ENCODE measurements at places on chromosomes 3 and 15.
A peak's percentile ranks its signal among the peaks of the same experiment; 100 is the strongest.

DNA sequence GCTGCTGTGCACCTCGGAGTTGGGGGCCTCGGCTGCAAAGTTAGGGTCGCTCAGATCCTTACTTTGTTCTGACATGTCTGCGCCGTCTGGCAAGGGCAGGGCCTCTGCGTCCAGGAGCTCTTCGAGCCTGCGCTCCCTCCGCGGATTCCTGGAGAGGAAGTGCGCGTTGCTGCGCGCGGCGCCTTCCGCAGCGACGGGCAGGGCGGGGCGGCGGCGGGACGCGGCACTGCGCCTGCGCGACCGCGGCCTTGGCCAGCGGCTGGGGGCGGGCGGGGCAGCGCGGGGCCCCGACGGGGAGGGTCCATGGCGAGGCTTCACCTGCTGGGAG is at the start of gene NDN:
Gene NDN (minus strand): TSS at position 163 of the 328 bp plus-strand sequence. CDS start 88 bp downstream, at position 75.
- peak; percentile 1 for DNase-seq

DNA sequence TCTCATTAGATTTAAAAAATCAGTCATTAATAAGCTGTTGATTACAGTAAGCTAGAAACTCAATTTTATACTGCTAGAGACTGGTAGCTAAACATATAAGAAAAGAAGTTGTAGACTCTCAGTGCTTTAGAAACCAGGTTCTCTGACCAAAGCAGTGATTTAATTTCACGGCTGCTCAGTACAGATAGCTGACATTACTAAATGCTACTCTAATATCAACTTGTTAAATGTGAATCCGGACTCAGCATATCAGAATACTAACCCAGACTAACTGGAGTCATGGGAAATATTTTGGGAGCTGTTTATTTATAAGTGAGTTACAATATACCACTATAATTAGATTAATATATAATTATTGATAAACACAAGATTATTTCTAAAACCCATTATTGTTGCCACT is 80.4 kb downstream of the NEDD4 start:
- no peak for DNase-seq

DNA sequence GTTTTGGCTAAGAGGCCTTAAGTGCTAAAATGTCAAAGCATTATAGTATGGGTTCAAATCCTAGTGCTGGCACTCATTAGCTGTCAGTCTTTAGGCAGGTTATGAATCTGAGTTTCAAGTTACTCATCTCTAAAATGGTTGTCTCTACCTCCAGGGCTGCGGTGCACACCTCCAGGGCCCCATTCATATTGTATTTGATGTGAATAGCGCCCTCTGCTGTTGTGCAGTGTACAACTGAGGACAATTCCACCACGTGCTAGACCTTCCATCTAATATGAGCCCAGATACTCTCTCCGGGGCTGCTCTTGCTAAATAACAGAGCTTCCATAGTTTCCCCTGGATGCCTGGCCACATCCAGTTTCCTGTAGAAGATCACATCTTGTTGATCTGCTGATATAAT is 54.3 kb downstream of the OXNAD1 start:
- peak; percentile 27 for DNase-seq

DNA sequence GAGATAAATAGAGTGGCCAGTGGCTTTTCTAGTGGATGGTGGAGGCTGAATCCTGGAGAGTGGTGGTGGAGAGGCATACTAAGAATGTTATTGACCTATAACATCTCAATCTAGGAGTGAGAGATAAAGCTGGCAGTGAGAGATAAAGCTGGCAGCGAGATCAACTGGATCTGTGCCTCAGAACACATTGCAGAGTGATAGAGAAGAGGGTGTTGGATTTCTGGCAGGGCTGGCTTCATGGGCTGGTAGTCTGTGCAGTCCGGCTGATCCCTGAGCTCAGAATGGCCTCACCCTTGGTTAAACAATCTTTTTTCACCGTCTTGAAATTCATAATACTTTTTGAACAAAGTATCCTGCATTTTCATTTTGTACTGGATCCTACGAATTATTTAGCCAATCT is 221.2 kb downstream of the NLGN1 start:
- no peak for DNase-seq

DNA sequence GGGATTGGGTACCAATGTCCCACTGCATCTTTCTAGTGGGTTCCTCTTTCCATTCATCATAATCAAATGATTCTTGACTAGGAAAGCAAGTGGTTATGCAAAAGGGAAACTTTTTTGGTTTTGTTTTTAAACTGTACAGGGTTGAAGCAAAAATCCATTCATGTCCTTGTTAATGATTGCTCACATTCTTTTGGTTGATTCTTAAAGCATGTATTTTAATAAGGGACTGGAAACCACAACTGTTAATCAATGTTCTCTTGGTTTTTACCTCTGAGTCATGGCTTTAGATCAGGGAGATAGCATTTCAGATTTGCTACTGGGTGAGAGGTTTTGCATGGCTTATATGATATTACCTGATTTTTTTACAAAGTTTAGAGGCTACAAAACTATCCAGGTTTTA is 371.7 kb upstream of the RGMA start:
- no peak for DNase-seq

DNA sequence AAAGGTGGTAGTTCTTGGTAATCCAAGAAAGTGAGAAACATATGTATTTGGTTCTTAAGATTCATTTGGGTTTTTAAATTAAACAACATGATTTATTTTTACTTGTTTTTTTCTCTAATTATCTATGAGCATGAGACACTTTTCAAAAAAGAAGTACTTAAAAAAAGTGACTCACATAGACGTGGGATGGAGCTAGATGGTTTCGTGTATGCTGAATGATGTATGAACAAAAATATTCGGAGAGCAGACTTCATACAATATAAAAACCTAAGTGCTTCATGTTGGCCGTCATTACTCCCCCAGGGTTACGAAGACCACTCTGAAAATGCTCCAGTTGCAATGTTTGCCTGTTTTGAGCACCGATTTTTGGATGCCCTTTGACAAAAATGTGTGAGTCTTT is 90.9 kb downstream of the RORA start:
- peak; percentile 27 for DNase-seq

GRCh38 chr15:100862162-100862561 is 17.5 kb upstream of the ALDH1A3 start:
- no peak for DNase-seq

GRCh38 chr3:190575437-190576185 is 61.7 kb downstream of the IL1RAP start:
- DNase-seq: no peak
